ENCODE measurements at places on chromosomes 11 and 22.

DNA sequence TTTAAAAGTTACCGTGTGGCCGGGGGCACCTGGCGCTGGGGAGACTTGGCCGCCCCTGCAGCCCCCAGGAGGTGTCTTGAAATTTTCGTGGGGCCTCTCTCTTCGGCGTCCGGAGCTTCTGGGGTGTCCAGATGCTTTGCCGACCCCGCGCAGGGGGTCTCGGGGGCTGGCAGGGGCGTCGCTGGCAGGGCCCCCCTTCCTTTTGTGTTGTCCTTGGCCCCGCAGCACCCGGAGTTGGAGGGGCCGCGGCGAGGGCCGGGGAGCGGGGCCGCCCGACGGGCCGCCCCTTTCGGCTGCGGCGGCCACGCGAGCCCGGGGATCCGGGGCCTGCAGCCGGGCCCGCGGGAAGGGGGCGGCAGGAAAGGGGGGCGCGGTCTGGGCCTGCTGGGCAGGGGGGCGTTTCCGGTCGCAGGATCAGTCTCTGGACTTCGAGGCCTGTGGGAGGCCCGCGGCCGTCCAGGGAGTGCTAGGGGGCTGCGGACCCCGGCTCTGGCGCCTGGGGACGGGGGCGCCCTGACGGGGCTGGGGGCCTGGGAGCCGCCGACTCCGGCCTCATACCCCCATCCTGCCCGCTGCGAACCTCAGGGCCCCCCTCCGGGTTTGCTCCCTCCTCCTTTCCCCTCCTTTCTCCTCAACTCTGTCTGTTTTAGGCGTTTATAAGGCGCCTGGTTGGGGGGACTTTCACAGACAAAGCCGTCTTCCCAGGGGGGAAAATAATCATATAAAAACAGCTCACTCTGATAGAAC, 869 bp downstream of the ZC3H7B start:
- DNase-seq: peak; percentile 13

GRCh38 chr22:24432059-24432853, 4.9 kb downstream of the ADORA2A start:
- DNase-seq: no peak

DNA sequence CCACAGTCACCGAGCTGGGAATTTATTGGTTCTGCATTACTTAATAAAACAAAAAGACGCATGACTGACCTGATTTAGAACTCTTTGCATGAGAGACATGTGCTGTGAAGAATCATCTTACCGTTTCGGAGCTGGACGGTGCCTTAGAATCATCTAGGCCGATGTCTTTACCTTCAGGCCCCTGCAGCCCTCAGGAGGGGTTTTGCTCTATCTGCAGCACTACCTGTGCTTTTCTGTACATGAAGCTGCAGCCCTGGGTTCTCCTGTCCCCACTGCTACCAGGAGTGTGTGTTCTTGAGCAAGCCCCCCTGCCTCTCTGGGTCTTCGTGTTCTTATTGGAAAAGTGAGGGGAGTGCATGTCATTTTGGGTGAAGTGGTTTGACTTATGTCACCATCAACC, 94.0 kb upstream of the OR4B1 start:
- no peak for DNase-seq

GRCh38 chr22:22856364-22856763, 31.3 kb upstream of the IGLL5 start:
- no peak for DNase-seq

- no peak for DNase-seq
Measured at GRCh38 chr11:113818426-113818825, 38.8 kb downstream of the CLDN25 start.

- no peak for DNase-seq
Measured at GRCh38 chr22:45966895-45967365, 10.0 kb downstream of the WNT7B start.

DNA sequence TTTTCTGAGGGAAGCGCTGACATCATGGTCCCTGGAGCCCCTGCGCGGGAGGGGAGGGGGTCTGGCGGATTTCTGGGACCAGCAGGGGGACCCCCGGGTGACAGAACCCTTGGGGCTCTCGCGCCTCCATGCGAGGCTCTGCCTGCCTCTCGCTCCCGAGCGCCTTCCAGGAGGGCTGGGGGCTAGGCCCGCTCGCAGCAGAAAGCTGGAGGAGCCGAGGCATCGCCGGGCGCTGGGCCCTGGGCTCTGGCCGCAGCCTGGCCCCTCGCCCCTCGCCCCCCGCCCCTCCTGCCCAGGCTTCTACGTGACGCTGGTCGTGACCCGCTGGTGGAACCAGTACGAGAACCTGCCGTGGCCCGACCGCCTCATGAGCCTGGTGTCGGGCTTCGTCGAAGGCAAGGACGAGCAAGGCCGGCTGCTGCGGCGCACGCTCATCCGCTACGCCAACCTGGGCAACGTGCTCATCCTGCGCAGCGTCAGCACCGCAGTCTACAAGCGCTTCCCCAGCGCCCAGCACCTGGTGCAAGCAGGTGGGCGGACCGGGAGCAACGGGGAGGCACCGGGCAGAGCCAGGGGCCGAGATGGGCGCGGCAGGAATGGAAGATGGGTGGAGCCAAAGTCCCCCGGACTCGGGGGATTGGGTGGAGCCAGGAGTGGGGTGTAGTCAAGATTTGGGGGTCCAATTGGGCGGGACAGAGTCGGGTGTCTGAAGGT, 5.4 kb downstream of the BEST1 start:
- peak; percentile 18 for DNase-seq

GRCh38 chr11:75328426-75329277, 22.8 kb downstream of the ARRB1 start:
- DNase-seq: peak; percentile 60

- no peak for DNase-seq
Measured at GRCh38 chr11:66950112-66950535, 8.1 kb downstream of the PC start.

DNA sequence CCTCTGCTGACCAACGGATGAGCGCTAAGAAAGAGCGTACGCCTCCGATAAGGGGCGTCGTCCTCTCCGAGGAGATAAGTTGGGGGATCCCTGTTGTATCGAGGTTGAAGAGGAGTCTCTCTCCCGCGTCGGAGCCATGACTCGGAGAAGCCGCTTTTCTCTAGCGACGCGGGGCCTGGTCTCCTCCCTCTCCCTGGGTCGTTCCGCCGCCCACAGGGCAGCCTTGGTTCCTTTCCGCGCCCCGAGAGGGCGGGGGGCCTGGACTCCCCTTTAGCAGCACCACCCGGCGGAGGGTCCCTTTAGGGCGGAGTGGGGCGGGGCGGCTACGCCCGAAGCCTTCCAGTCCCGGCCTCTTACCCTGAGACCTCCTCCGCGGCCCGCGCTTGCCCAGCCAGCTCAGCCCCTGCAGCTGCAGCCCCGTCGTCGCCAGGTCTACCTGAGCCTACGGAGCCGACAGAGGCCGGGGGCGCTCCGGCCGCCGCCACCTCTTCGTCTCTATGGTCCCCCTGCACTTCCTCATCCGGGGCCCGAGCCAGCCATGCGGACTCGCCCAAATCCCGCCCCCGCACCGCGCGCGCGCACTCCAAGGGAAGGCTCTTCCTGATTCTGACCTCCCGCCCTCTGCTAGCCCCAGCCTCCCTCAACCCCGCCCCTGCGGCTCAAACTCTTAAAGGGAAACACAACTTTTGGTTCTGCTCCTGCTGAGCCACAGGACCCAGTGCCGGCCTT, at the start of gene PRR14L:
Gene PRR14L (minus strand): TSS at position 497 of the 729 bp plus-strand sequence. CDS start 11,272 bp downstream, outside the sequence.
- DNase-seq: peak; percentile 97

DNA sequence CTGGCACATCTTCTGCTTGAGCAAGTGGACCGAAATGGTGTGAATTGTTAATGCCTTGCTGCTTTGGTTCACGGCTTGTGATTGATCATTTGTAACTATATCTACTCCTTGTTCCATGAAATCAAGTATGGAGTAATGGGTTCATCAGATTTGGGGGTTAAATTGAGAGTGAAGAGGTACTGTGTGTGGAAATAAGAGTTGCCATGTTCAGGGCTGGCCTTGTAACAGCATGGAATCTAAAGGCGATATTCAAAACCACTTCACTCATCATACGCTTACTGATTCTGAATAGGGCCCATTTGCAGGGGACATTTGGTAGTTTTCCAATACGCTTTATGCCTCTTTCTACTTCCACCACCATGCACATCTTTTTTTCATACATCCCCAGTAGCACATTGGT, 122.2 kb downstream of the DCDC1 start:
- DNase-seq: no peak

DNA sequence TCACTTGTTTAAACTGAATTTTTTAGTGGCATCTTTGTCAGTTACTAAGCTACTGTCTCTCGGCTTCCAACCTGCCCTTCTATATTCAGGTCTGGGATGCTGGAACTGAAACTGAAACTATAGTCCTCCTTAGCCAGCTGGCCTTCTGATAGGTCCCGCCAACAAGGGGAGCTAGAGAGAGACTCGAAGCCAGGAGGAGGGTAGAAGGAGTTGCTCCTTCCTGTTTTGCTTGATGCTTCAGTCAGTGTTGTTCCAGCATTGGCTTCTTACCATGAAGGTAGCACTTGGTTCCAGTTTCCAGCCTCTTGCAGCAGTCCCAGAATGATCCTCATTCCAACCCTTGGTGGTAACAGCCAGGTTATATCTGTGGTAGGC, 32.9 kb upstream of the HORMAD2 start:
- peak; percentile 73 for DNase-seq

All from CD4-positive, alpha-beta T cell treated with Interleukin-21 for 1 hour (primary cell).